Central memory CD8-positive, alpha-beta T cell (primary cell): ENCODE measurements at places on chromosomes 12 and 14.
A peak's percentile ranks its signal among the peaks of the same experiment; 100 is the strongest.

- H3K36me3 ChIP-seq: no peaks in the 10 kb centered on the region
- no peaks in the 10 kb centered on the region for H3K4me1 ChIP-seq
- H3K27me3 ChIP-seq: peaks cover 20% of the 10 kb centered on the region
- H3K4me3 ChIP-seq: no peak overlapping the region
- no peak overlapping the region for H3K27ac ChIP-seq
- DNase-seq: no peak
Observed at GRCh38 chr14:64788706-64789105, 84.5 kb downstream of the PLEKHG3 start.

DNA sequence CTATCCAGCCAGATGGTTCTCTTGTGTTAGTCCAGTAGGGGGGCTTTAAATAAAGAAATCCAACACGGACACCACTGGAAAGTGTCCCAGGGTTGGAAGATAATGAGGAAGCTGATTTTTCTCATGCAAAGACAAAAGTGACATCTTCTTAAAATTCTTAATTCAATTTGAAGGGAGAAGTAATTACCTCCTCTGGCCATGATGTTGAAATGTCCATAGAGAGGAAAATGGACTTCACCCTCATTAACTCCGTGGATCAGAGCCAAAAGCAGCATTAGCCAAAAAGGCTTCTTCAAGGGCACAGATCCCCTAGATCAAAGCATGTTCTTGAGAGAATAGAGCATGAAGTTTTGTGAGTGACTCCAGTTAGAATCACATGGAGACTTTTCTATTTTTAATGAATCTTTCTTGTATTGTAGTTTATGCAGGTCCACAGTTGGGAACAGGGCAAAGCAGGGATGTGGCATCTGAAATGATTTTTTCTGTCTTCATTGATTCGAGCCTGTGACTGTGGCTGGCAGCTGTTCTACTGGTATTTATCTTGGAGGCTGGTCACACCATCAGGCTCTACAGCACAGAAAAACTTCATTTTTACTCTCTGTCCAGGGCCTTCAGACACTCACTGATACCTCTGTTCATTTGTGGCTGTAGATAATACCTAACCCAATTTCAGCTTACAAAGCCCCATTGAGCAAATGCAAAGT is 1002.5 kb downstream of the AACS start:
- H3K4me1 ChIP-seq: no peaks in the 10 kb centered on the region
- H3K4me3 ChIP-seq: no peak overlapping the region
- H3K36me3 ChIP-seq: no peaks in the 10 kb centered on the region

DNA sequence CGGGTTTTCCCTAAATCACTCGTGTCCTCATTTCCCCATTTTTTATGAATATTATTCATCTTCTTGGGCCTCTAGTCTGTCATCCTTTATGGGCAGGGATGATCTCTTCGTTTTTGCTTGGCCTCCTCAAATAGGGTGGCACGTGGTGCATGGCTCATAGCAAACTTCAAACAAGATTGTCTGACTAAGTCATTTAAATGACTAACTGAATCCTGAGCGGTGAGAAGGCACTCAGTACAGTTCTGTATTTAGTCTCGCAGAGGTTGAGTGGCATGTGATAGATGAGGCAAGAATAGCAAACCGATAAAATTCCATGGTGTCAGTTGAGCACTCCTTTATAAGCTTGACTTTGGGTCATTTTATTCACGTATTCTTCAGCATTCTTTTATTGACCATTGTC is 5.7 kb upstream of the JDP2 start:
- peaks cover 21% of the 10 kb centered on the region for H3K27me3 ChIP-seq
- no peak overlapping the region for H3K27ac ChIP-seq
- no peaks in the 10 kb centered on the region for H3K4me1 ChIP-seq
- no peak overlapping the region for H3K4me3 ChIP-seq
- DNase-seq: no peak

- no peaks in the 10 kb centered on the region for H3K4me1 ChIP-seq
- H3K36me3 ChIP-seq: no peaks in the 10 kb centered on the region
- no peak overlapping the region for H3K4me3 ChIP-seq
- DNase-seq: no peak
- no peak overlapping the region for H3K27ac ChIP-seq
- no peaks in the 10 kb centered on the region for H3K27me3 ChIP-seq
Observed at GRCh38 chr12:49455501-49455900, 83.3 kb upstream of the KCNH3 start.

- H3K36me3 ChIP-seq: peaks cover 12% of the 10 kb centered on the region
- H3K27me3 ChIP-seq: no peaks in the 10 kb centered on the region
- DNase-seq: no peak
- no peak overlapping the region for H3K4me3 ChIP-seq
- H3K27ac ChIP-seq: no peak overlapping the region
- no peaks in the 10 kb centered on the region for H3K4me1 ChIP-seq
Observed at GRCh38 chr14:54533100-54533499, 23.4 kb downstream of the CGRRF1 start.

- peak; percentile 37 for DNase-seq
- no peaks in the 10 kb centered on the region for H3K36me3 ChIP-seq
- H3K4me1 ChIP-seq: no peaks in the 10 kb centered on the region
- H3K27ac ChIP-seq: no peak overlapping the region
- H3K27me3 ChIP-seq: peaks cover 32% of the 10 kb centered on the region
Observed at GRCh38 chr12:52213564-52214420, 19.3 kb upstream of the KRT7 start.

DNA sequence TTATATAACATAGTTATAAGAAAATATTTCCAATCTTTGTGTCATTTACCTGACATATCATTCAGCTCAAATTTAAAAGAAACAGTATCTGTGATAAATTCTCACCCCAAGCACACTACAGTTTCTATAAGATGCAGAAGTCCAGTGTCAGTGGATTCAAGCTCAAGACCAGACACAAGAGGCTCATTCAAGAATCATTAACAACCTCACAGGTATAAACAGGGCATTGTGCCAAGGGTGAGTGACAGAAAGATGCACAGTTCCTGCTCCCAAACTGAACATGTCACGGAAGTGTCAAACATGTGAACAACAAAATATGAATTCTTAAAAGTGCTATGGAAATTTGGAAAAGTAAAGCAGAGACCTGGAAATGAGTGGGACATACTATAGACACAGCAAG is 12.8 kb downstream of the ATP2B1 start:
- H3K27me3 ChIP-seq: no peaks in the 10 kb centered on the region
- DNase-seq: no peak
- H3K36me3 ChIP-seq: peaks cover 10% of the 10 kb centered on the region
- peaks cover 77% of the 10 kb centered on the region for H3K4me1 ChIP-seq
- H3K4me3 ChIP-seq: peak overlapping the region; percentile 2
- no peak overlapping the region for H3K27ac ChIP-seq

- no peak overlapping the region for H3K4me3 ChIP-seq
- DNase-seq: no peak
- H3K4me1 ChIP-seq: no peaks in the 10 kb centered on the region
- H3K27ac ChIP-seq: no peak overlapping the region
Observed at GRCh38 chr12:101637936-101638335, 43.2 kb downstream of the MYBPC1 start.
